Left ventricle myocardium inferior (tissue), 1 donor: ENCODE measurements at places on chromosomes 5 and 9. TPM values are rescaled to one million over a fixed set of nuclear protein-coding genes. Genes with fewer than 3 reads are reported as not detected.

The ADAMTSL2 gene
- total RNA-seq = 6.0 TPM

The EDIL3 gene
- 3.5 TPM for total RNA-seq

The MARCOL gene
- not detected for total RNA-seq

The GRXCR2 gene
- total RNA-seq = 1.1 TPM

The PCDHA6 gene
- total RNA-seq = not detected

The IFNA21 gene
- total RNA-seq = not detected

The IL13 gene
- total RNA-seq = not detected

The TMEM215 gene
- total RNA-seq = not detected

The PCDH12 gene
- 7.6 TPM for total RNA-seq

The MYO10 gene
- total RNA-seq = 5.0 TPM

The ARAP3 gene
- 15.2 TPM for total RNA-seq

The SLC36A3 gene
- total RNA-seq = not detected

The RAB14 gene
- total RNA-seq = 51.3 TPM

The DHX29 gene
- 22.5 TPM for total RNA-seq

The DOK3 gene
- total RNA-seq = 3.3 TPM

The IFNA7 gene
- not detected for total RNA-seq

The CARTPT gene
- total RNA-seq = not detected

The GAS1 gene
- total RNA-seq = 11.0 TPM

The TOMM5 gene
- 56.4 TPM for total RNA-seq

The TICAM2 gene
- total RNA-seq = 2.3 TPM

The ZDHHC12 gene
- 6.3 TPM for total RNA-seq

The SERF1B gene
- 21.1 TPM for total RNA-seq

The PCDHA4 gene
- total RNA-seq = 0.11 TPM

The TAF11L5 gene
- not detected for total RNA-seq

The ADAMTS2 gene
- total RNA-seq = 4.6 TPM

The HSPB3 gene
- 418 TPM for total RNA-seq

The SVEP1 gene
- total RNA-seq = 8.8 TPM

The PHF24 gene
- total RNA-seq = 0.11 TPM

The PRELID2 gene
- total RNA-seq = 12.2 TPM

The ACOT12 gene
- total RNA-seq = not detected
